ENCODE measurements at places on chromosomes 1 and 21.

- no peak for DNase-seq
Observed at GRCh38 chr1:67791686-67792085, 41.6 kb downstream of the GNG12 start.

GRCh38 chr1:200535605-200536004 is 84.9 kb downstream of the KIF14 start:
- no peak for DNase-seq

DNA sequence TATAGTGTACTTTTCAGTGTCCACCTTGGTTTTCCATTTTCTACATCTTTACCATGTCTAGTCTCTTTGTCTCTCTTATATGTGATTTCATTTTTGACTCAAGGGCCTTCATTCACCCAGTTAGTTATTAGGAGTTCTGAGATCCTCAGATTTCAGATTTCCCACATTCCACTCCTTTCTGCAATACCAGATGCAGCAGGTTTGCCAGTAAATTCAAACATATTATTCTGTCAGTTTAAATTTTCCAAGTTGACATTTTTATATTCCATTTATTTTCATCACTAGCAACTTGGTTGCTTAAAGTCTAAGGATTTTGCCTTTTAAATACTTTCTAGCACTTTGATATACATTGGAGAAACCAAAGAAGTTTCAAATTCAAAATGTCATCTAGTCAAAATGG is 42.4 kb downstream of the ABL2 start:
- DNase-seq = no peak

GRCh38 chr1:13725714-13726175 is 25.8 kb downstream of the PRDM2 start:
- DNase-seq = peak; percentile 30

- no peak for DNase-seq
Observed at GRCh38 chr1:113389359-113389952, 859 bp upstream of the MAGI3 start.

DNA sequence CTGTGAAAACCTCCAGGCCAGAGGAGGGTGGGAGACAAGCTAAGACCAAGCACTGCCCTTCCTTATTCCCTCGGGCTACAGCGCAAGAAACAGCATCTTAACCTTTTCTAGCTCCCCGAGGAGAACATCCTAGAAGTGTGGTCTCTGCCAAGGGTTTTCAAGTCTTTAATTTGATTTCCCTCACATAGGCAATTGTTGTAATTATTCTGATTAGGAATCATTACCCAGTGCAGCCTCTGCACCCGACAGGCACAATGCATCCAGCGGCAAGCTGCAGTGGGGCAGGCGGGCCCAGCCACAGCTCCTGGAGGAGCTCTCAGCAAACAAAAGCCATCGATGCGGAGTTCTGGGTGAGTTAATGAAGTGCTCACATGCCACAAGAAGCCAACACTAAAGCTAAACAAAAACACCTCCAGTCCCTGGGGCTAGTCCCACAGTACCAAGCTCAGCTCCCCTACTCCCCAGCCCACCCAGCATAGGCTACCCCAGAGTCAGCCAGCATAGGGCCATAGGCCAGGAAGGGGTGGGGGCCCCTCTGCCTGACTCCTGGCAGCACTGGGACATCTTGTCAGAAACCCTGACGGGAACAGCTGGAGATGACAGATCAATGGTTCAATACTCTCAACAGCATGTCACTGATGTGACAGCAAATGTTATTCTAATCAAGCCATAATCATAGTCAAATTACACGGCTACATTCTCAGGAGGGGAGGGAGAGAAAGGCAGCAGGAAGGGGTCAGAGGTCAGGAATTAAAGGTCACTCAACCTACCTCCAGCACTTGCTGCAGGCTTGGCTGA is 42.5 kb downstream of the ERI3 start:
- DNase-seq = no peak

- no peak for DNase-seq
Observed at GRCh38 chr1:182602935-182603645, 1.1 kb downstream of the RGS16 start.

DNA sequence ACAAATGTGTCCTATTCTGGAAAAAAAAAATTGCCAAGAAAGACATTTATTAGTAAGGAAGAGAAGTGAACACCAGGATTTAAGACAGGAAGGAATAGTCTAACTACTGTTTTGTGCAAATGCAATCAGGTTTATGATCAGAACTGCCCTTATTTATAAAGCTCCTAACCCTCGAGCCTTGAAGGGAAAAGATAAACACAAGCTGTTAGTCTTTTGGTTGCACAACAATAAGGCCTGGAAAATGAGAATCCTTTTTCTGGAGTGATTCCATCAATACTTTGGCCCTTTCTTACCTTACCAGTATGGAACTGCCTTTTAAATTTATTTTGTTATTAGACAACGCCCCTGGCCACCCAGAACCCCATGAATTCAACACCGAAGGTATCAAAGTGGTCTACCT is 52.9 kb downstream of the SNRPE start:
- DNase-seq = no peak

- DNase-seq = no peak
Observed at GRCh38 chr1:226479474-226479873, 69.1 kb upstream of the STUM start.

- no peak for DNase-seq
Observed at GRCh38 chr1:183480971-183481441, 8.7 kb downstream of the SMG7 start.

GRCh38 chr1:51504806-51505525 is 14.1 kb downstream of the EPS15 start:
- no peak for DNase-seq

DNA sequence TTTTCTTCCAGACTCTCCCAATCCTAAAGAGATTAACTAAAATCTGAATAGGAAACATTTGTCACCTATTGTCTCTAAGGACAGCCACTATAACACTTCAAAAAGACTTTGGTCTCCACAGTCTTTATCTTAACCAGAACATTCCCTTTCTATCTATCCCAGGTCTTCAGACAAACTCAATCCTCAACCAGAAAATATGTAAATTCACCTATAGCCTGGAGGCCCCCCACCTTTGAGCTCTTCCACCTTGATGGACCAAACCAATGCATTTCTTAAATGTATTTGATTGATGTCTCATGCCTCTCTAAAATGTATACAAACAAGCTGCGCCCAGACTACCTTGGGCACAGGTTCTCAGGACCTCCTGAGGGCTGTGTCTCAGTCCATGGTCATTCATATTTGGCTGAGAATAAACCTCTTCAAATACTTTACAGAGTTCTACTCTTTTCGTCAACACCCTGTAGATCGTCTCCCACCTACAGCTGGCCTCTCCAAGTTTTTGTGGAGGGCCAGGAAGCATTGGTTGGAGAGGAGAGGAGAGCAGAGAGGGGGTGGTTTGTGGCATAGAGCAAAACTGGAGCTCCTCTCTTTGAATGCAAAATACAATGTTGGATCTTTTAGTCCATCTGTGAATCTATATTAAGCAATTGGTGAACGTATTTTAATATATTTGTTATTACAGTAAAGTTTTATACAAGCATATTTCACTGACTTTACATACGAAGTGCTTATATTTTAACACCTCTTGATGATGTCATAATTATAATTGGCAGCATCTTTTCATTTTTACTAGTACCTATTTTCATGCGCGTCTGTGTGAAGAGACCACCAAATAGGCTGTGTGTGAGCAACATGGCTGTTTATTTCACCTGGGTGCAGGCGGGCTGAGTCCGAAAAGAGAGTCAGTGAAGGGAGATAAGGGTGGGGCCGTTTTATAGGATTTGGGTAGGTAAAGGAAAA is 230.7 kb upstream of the DUSP10 start:
- no peak for DNase-seq

DNA sequence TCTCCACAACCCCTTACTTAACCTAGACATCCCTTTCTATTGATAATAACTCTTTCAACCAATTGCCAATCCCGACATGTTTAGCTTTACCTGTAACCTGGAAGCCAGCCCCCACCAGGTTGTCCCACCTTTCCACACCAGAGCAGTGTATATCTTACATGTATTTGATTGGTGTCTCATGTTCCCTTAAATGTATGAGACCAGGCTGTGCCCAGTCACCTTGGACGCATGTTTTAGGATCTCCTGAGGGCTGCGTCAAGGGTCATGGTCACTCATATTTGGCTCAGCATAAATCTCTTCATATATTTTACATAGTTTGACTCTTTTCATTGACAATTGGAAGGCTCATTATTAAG is 5.3 kb upstream of the SLC19A1 start:
- no peak for DNase-seq

DNA sequence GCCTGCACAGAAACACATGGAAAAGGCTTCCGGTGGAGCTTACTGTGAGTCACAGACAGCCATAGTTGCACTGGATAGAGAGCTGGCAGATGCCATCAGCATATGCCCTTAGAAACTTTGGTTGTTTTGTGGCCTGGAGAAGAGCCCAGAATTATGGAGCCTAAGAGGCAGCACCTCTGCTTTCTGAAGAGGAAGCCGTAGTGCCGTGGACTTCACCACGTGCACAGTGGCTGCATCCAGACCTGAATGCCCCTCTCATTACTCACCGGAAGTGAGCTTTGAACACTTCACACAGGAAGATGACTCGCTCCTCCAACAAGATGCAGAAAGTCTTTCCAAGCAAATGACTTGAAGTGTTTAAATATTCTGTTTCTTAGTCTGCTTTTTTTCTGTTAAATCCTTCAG is 28.4 kb downstream of the JUN start:
- DNase-seq = peak; percentile 68

DNA sequence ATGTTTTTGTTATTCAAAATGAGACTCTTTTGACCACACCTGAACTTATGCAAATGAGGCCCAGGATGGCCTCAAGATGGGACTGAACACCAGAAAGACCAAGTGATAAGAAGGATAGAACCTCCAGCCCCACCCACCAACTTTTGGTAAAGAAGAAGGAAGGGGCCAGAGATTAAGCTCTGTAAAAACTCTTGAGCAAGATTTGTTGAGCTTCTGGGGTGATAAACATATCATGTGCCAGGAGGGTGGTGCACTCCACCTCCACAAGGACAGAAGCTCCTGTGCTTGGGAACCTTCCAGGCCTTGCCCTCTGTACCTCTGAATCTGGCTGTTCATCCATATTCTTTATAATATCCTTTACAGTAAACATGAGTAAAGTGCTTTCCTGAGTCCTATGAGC is 5.3 kb downstream of the RSPH1 start:
- no peak for DNase-seq

DNA sequence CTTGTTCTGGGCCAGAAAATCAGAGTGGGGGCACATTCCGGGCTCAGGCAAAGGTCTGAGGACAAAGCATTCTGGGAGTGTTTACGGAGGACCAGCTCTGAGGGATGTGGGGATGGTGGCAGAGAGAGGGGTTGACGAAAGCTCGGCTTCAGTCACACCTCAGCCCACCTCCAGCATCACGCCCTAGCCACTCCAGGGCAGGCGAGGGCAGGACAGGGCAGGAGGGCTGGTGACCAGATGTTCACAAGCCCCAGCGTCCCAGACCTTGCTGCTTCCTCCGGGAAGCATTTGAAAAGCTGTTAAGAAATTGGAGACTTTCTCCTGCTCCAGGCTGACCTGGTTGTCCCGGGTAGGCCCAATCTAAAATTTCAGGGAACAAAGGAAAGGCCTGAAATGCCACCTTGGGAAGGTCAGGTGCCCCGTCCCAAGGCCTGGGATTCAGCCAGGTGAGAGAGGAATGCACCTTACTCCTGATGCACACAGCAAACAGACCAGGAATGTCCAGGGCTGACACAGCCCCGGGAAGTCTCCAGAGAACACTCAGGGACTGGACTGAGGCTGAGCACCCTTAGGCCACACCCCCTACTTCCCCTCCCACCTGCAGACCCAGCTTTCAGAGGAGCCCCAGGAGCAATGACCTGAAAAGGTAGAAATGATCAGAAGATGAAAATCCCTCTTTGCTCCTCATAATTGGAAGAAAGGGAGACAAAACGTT is 71.9 kb upstream of the KLHDC7A start:
- DNase-seq = no peak

- DNase-seq = no peak
Observed at GRCh38 chr1:170471398-170472053, 60.4 kb upstream of the GORAB start.

All from T-helper 2 cell (primary cell).